Activated CD8-positive, alpha-beta memory T cell treated with anti-CD3 and anti-CD28 coated beads for 4 hours (primary cell): ENCODE measurements at places on chromosomes 1 and 21.

- no peak for DNase-seq
These were observed 520 bp downstream of the CLIC6 start for GRCh38 chr21:34669149-34669879.

- DNase-seq = no peak
These were observed 1.7 kb downstream of the AZIN2 start for GRCh38 chr1:33082575-33083108.

DNA sequence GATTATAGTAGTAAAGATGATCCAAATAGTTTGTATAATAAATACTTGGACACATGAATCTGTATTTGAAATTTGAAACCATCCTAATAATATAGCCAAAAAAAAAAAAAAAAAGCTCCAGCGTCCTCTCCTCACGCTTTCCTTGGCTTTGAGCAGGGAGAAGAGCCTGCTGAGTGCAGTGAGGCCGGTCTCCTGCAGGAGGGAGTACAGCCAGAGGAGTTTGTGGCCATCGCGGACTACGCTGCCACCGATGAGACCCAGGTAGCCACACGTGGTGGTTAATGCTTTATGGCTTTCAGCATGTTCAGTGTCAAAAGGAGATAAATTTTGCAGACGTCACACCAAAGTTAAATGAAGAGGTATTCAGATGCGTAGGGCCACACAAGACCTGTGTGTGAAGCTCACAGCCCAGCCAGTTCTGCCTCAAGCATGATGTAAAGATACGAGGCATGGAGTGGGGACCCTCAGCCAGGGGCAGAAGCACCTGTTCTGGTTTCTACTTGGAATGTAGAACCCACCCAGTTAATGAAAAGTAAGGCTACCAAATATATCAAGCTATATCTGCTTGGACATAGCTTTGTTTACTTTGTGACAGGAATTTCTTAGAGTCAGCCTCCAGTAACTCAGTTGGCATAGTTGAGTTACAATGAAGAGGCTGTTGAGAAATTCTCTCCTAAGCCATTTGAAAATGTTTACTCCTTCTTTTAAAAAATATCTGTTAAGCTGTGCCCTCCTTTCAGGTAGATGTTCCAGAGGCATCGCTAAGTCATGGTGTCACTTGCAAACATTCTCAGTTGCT lies 8.1 kb downstream of the PRMT2 start:
- no peak for DNase-seq

DNA sequence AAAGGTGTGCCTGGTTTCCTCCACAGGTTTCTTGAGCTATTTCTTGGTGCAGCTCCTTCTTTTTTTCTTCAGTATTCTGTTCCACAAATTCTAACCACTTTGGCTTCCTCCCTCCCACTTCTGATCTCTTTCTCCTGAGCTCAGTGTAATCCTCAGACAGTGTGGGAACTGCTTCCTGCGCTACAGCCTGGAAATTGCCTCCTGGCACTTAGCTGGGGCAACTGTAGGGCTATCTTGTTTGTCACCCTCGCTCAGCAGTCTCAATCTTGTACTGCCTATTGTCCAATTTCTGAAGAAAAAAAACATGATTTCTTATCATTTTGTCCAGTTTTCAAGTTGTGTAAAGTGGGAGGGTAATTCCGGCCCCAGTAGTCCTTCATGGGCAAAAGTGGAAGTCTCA lies 24.0 kb upstream of the GALNT2 start:
- DNase-seq = no peak

- DNase-seq = peak; percentile 18
These were observed 26.1 kb upstream of the SMIM12 start for GRCh38 chr1:34885405-34886247.

- DNase-seq = no peak
These were observed 217.7 kb downstream of the RERE start for GRCh38 chr1:8599646-8600212.

DNA sequence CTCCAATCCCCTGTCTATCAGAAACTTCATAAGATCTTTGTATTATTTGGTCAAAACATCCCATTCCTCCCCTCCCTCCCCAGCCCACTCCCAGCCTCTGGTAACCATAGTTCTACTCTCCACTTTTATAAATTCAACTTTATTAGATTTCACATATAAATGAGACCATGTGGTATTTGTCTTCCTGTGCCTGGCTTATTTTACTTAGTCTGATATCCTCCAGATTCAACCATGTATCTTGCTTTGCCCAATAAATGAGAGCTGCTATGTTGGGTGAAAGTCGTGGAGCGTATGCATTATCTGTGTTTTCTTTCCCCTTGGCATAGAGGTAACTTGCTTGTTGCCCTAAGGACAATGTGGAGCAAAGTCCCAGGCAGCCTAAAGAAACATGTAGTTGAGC lies 28.5 kb upstream of the CHRM3 start:
- no peak for DNase-seq
